Activated naive CD4-positive, alpha-beta T cell treated with anti-CD3 and anti-CD28 coated beads for 36 hours (primary cell): ENCODE measurements at places on chromosomes 2 and 18. TPM values are rescaled to one million over a fixed set of nuclear protein-coding genes. Genes with fewer than 3 reads are reported as not detected.

GRCh38 chr2:221454459-221455105 is 117.5 kb downstream of the EPHA4 start:
- no peak for DNase-seq

GRCh38 chr2:232139786-232140562 is 178.5 kb downstream of the DIS3L2 start:
- no peak for DNase-seq

DNA sequence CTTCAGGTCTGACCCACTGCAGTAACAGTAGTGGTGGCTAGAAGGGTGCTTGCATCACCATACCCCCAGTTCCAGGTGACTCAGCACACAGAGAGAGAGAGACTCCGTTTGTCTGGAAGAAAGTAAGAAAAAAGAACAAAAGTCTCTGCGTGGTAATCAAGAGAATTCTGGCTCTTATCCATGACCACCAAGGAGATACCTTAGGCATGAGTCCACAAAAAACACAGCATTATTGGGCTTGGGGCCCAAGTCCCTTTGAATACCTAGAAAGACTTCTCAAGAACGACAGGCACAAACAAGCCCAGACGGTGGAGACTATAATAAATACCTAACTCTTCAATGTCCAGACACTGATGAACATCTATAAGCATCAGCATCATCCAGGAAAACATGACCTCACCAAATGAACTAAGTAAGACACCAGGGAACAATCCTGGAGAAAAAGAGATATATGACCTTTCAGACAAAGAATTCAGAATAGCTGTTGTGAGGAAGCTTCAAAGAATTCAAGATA is 21.7 kb upstream of the BAZ2B start:
- no peak for DNase-seq

DNA sequence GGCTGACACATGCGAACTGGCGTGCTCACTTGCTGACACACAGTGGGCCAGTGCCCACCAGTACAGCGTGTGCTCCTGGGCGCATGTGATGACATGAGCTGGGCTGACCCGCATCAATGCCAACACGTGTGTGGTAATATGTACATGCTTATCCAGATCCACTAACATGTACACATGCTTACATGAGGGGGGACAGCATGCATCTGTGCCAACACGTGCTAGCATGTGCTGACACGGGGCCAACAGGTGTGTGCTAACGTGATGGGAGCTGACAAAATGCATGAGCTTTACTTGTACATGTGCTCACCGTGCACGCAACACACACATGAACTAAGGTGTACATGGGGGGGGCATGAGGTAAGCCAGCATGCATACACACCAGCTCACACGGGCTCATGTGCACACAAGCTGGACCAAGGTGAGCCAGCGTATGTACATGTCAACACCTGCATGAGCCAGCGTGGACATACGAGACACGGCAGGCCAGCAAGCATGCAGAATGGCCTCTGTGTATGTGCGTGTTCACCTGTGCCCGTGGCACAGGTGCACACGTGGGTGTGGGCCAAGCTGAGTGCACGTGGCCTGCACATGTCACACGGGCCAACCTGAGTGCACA is 28.5 kb downstream of the GPC1 start:
- DNase-seq = peak; percentile 3

DNA sequence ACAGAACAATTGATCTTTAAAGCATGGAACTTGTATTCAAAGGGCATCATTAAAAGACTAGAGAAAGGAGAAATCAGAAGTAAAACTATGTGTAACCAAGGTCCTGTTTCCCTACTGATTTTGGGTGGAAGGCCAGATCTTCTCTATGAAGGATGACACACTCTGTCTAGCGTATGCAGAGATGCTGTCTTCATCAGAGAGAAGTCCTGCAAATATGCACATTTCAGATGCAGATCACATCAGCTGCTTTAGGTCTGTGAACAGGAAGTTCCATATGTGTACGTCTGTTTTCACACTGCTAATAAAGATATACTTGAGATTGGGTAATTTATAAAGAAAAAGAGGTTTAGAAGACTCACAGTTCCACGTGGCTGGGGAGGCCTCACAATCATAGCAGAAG is 857.3 kb downstream of the CNTNAP5 start:
- no peak for DNase-seq

DNA sequence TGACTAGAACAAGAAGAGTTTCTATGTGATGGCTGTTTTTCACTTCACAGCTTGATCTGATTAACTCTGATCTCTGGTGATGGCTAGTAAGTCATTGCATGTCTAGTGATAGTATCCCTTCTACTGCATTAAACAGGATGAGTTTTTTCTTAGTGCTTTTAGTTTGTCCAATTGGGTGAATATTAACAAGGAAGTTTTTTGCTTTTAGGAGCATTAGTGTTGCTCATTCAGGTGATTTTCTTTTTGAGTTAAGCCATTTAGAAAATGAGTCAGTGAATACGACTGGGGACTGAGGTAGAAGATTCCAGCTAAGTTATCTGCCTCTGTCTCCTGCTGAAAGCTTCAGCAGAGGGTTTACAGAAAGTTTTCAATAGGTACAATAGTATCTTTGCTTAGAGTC is 306.7 kb downstream of the PIK3C3 start:
- DNase-seq = no peak

GRCh38 chr2:98507461-98507860 is 62.8 kb downstream of the INPP4A start:
- DNase-seq = no peak

DNA sequence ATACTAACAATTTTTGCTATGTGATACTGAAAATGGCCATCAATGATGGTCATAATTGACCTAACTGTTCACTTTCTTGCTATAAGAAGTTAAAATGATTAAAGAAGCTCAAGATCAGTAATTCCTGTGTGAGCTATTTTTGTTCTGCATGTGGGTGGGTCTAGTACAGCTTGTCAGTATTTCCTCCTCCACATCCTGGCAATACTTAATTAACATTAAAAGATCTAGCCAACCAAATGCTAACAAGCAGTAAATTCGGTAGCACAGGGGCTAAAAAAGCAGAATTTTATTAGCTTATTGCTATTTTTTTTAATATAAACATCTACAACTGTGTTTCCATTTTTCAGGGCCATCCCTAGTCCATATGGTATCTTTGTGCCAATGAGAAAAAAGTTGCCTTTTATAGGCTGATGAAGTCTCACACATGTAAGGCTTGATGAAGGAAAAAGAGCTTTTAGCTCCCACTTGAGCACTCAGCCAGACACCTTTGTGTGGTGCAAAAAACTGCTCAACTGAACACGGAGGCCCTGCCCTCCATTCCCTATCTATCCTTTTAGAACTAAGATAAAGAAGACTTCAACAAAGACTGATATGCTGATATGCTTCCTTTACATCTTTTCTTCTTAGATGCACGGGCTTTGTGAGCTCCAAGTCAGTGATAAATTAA is 4.9 kb upstream of the PNO1 start:
- DNase-seq = no peak

DNA sequence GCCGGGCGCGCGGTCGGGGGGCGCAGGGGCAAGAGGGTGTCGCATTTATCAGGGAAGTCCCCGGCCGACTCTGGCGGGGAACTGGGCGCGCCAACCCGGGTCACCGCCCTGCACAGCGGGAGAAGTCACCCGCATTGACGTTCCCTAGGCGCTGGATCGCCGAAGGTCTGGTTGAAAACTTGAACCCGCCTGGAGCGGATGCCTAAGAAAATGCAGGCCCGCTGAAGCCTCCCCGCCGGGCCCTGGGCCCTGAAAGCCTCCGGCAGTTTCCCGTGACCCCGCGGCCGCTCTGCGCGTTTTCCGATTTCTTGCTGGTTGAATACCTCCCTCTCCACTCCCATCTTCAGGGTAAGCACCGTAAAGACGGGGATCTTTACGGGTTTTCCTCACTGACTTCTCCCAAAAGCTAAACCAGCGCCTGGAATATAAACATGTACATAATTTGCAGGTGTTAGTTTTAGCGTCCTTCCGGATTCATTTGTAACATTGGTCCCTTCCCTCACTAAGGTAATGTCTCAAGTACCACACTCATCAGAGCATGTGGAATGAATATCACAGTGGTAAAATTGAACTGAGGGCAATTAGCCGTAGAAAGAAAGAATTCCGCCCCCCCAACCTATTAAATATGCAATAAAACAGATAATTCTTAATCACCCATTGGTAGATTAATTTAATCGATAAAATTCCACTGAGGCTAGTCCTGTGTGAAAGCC is 675 bp upstream of the SPIRE1 start:
- peak; percentile 7 for DNase-seq

GPR45 gene
- total RNA-seq = not detected

LRRC30 gene
- not detected for total RNA-seq

CACNB4 gene
- total RNA-seq = 0.15 TPM

MC5R gene
- not detected for total RNA-seq

MYOM1 gene
- total RNA-seq = 0.40 TPM
